T-helper 9 cell (primary cell): ENCODE measurements at places on chromosomes 2 and 18.

- no peak for DNase-seq
Measured at GRCh38 chr2:223952280-223952968, 4.8 kb upstream of the MRPL44 start.

DNA sequence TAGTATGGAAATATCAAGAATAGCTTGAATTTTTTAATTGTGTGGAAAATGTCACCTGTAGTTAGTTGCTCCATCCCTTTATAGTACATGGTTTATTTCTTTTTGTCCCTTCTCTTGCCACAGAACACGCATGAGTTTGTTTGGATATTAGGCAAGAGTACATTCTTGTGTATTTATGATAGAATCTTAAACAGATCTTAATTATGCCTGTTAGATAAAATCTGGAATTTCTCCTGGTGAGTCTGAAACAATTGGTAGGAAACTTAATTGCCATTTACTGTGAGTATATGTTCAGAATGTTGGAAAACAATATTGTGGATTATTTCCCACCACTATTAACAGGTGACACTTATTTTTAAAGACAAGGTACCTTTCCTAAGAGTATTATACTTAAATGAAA, 30.2 kb upstream of the CABYR start:
- no peak for DNase-seq

GRCh38 chr2:147826278-147827087, 18.3 kb upstream of the ACVR2A start:
- DNase-seq = no peak

DNA sequence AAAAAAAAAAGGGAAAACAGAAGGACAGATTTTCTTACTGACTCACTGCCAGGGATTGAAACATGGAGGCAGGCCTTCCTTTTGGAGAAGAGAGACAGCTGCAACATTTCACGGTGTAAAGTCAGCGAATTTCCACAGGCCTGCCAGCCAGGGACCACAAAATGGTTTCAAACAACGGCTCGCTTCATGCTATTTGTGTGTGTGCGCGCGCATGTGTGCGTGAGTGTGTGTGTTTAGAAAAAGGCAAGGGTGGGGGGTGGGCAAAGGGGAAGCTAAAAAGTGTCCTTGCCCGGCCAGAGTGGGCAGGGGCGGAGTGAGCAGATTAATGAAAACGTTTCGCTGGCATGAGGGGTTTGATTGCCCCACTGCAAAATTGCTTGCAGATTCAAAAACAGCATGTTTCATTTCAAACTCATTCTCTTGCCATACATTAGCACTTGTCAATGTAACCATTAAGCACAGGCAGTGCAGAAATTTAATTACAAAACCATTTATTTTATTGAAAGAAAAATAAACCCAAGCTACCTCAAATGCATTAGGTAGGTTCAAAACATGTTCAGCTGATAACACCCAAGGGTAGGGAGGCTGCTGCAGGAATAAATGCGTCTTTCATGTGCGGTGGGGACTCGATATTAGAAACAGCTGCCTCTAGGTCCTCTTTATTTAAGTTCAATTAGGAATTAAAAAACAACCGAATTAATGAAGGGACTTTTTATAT, 182.1 kb upstream of the SIX2 start:
- DNase-seq = no peak

GRCh38 chr2:68251855-68252399, 405 bp downstream of the PPP3R1 start:
- peak; percentile 35 for DNase-seq

GRCh38 chr18:79630281-79631095, 49.1 kb upstream of the CTDP1 start:
- DNase-seq = no peak

- DNase-seq = no peak
Measured at GRCh38 chr2:233681521-233682099, at the start of gene UGT1A7. Gene UGT1A7, plus strand, starts transcription at chr2:233681901. Its CDS starts 37 bp downstream, at chr2:233681938.

DNA sequence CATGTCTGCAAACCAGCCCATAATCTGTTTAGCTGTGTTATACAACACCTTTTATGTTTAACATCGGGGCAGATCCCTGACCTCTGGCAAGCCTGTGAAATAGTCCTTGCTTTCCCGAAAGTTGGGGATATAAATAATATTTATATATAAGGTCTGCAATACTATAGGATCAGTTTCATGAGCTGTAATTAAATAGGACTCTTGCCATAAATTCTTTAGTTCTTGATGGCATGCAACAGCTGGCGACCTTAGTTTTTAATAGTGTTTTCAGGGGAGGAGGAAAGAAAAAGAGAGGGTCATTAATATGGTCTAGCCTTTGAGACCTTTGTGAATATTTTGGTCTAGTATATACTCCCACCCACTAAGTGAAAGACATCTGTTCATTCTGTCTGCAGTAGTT, 166.5 kb downstream of the MTX2 start:
- no peak for DNase-seq

DNA sequence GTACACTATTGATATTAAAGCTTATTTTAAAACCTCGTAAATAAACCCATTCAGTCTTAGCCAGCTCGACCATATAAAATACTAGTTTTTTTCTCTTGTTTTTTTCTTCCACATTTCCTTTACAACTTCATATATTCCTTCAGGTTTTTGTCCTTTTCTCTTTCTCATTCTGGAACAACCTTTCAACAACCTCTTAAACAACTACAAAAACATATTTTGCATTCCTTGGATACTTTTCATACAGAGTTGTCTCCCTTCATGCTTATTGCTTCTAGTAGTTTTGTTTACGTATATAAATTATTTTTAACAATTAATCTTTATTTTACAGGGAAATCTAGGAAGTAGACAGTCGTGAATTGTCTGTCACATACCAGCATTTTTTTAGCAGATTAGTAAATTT, 41.2 kb downstream of the COMMD1 start:
- DNase-seq = no peak
